Right renal cortex interstitium (tissue), 3 donors: ENCODE measurements at places on chromosomes 4 and X.

DNA sequence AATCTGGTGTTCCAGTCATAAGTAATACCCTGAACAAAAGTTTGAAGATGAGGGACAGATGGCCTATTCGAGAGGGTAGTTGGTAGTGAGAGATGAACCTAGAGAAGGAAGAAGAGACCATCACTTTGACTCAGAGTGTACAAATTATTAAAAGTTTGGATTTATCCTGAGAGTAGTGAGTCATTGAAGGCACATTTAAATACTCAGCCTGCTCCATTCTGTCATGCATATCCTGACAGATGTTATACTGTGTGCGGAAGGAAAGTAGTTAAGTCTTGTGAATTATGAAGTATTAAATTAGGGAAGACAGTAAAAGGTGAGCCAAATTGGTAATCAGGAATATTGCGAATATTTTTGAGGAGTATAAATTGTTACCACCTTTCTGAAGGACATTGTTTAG, 93.1 kb downstream of the KLHL34 start:
- DNase-seq: no peak

DNA sequence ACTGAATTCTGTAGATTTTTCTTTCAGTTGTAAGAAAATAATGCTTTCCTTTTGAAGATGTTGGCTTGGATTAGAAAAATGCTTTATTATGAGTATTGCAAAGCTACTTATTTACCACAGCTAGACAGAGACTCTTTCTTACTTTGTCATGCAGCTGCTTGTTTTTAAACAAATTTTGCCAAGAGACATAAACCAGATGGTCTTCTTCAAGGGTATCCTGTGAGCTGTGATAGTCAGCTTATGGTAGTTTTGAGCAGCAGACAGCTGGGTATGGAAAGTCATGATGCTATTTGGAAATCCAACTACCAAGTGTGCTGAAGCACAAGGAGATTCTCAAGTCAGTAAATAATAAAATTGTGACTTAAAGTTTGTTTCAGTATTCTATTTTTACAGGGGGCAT, 941.5 kb downstream of the DMD start:
- no peak for DNase-seq

GRCh38 chr4:142416121-142416520, 430.0 kb downstream of the INPP4B start:
- no peak for DNase-seq

DNA sequence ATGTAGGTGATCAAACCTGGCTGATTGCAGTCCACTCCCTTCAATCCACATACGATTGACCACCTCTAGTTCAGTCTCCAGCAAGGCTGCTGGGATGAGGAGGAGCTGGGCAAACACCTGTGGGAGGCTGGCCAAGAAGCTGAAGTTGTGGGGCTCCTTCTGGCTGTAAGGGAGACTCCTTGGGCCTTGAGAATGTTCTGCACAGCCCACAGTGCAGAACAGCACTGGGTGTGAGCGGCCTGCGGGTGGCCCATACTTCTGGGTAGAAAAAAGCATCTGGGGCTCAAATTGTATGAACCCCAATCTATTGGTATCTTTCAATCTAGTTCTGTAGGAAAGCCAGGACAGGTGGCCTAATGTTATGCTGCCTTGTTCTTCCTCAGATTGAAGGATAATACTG, 1608.8 kb upstream of the PCDH10 start:
- DNase-seq: no peak

GRCh38 chr4:24924309-24924781, 11.5 kb upstream of the CCDC149 start:
- no peak for DNase-seq

DNA sequence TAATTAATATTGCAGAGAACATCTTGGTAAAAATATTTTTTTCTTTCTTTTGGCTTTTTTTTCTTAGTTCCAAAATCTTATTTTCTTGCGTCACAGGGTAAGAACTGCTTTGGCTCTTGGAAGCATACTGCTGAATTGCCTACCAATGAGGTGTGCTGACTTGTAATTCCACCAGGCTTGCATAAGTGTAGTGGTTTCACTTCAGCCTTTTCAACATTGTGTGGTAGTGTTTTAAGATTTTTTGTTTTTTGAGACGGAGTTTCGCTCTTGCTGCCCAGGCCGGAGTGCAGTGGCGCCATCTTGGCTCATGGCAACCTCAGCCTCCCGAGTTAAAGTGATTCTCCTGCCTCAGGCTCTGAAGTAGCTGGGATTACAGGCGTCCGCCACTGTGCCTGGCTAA, 42.4 kb downstream of the N4BP2 start:
- DNase-seq: no peak

DNA sequence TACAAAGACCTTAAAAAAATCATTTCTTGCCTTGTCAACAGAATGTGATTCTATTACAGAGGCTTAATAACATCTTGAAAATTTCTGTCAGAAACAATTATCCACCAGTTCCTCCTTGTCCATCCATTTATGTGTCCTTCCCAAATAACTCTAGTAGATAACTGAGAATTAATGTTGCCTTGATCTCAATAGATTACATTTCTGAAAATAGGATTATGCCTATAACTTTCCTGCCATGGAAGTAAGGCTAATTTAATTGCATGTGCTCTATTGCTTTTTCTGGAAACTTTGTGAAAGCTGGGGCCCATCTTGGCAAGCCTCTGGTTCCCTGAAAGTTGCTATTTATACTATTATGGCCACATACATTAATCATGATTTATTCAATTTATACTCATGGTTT, 76.2 kb upstream of the UNC5C start:
- no peak for DNase-seq

DNA sequence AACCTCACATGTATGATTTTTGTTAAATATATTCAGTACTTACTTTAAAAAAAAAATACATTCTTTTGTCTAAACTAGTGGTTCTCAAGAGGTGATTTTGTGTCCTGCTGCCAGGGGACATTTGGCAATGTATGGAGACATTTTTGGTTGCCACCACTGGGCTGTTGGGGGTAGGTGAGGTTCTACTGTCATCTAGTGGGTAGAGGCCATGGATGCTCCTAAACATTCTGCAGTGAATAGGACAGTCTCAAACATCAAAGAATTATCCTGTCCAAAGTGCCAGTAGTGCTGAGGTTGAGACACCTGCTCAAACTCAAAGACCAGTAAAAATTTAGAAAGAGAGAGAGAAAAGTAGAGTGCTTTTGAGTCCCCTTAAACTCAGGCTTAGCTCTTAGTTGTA, 32.9 kb upstream of the PGM2 start:
- no peak for DNase-seq

- DNase-seq: no peak
Measured at GRCh38 chrX:110373310-110373709, 14.7 kb downstream of the RTL9 start.
